ENCODE measurements at places on chromosomes 2 and 18.

DNA sequence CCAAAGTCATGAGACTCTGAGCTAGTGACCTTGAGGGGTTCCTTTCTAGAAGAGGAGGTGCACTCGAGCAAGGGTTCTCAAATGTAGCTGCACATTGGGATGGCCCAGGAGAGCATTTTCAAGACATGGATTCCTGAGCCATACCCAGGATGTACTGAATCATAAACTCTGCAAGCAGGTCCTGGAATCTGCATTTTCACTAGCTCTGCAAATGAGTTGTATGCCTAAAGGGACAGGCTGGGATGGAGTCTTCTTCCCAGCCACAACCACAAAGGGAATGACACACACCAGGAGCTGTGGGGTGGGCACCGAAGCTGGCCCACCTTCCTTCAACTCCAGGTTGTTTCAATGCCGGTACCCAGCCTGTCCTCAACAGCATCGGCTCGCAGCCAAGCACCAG lies 90.6 kb downstream of the GALNT14 start:
- no peak for DNase-seq

DNA sequence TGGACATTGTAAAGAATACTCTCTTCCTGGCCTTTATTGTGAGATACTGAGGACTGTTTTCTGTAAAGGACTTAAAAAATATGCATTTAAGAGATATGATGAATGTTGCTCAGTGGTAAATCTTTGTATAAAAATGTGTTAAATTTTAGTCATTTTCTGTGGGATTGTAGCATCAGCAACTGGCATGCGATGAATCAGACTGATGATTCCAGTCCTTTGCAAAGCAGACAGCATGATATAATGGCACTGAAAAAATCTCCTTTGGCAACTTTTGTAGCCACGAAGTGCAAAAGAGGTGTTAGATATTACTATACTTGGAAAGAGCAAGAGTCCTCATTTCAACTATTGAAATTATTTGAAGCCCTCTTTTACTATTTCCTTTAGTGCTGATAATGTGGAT lies 678.7 kb downstream of the PLCL1 start:
- DNase-seq, result no peak

DNA sequence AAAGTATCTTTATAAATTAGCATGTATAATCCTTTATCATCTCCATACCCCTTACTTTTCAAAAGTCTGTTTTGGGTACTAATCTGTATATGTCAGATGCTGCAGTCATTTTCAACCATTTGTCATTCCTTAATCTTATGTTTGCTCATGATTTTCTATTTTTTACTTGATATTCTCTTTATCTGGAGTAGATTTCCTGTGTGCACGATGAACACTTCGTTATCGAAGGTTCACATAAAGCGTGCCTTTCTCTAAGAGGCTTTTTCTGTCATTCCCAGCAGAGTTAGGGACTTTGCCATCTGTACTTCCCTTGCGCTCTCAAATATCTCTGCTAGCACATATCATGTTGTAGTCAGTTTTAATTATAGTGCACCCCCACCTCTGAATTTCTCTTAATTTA lies 123.2 kb downstream of the BIRC6 start:
- no peak for DNase-seq

GRCh38 chr2:197273485-197273884 lies 37.1 kb downstream of the ANKRD44 start:
- DNase-seq, result no peak

- DNase-seq, result no peak
Observed at GRCh38 chr2:212157012-212157411, 381.6 kb downstream of the ERBB4 start.

- DNase-seq, result no peak
Observed at GRCh38 chr2:144553379-144553778, 33.5 kb upstream of the ZEB2 start.

GRCh38 chr2:19462256-19462645 lies 103.8 kb upstream of the OSR1 start:
- DNase-seq, result no peak

DNA sequence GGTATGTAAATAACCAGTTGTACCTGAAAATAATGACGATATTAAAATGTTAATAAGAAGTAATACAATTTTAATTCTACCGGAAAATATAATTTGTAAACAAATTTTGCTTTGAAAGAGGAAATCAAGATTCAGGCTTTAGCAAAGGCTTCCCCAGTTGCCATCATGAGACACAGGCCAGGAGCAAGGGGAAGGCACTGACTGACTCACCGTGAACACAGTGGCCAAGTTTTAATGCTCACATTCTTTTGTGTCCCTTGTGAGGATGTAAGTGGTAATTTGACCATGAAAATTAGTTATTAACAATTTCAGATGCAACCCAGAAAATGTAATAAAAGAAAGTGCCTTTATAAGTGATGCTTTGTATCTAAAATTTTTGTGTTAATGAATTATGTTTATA lies 164.1 kb downstream of the GREB1L start:
- DNase-seq, result no peak

DNA sequence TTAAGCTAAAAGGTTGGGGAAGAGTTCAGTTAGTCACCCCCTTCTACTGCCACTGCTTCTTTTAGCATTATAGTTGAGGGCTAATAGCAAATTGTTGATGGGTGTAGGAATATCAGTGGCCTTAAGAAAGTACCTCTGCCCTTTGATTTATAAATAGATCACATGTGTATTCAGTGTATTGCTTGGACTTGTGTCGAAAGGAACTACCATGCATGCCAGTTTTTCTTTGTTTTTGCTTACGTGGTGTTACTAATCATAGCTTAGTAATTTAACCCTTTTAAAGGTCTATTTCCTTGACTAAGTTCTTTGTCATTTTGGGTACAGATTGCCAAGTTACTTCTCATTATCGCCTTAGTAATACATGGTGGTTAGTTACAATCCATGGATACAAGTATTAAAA lies 85.6 kb downstream of the MIB1 start:
- DNase-seq, result no peak

- DNase-seq, result no peak
Observed at GRCh38 chr18:27724362-27724761, 452.6 kb downstream of the CDH2 start.

DNA sequence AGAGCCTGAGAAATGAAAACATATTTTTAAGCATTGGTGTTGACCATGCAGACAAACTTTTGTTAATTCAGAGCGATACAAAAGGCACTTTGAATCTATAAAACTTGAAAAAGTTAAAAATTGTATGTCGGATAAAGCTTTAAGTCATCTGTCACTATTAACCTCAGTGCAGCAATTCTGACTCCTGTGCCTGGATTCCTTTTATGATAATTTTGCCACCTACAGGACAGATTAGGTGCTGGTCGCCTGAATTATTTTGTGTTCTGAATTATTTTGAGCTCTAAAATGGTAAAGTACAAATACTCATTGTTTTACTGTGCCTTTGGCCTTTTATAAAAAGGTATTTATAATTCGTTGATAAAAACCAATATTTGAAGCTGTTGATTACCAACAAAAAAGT lies 19.4 kb upstream of the RNF138 start:
- no peak for DNase-seq

- DNase-seq, result no peak
Observed at GRCh38 chr2:61949714-61950560, 44.5 kb downstream of the COMMD1 start.

DNA sequence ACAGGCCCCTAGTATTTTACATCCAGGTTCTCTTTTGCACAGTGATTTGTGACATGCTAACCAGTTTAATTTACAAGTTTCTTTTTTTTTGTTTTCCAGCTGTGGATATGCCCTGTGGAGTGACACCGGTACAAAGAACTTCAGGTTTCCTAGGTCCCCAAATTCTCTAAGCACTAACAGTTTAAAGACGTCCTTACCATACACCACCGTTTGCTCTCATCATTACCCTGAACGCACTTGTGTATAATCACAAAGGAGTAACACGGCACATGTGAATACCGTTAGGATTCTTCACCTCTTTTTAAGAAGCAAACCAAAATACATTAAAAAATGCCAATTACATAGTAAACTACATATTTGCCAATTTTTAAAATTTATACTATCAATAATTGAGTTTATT lies 853 bp downstream of the LANCL1 start:
- DNase-seq, result no peak

GRCh38 chr2:131151398-131151797 lies 46.3 kb downstream of the PLEKHB2 start:
- DNase-seq, result no peak

DNA sequence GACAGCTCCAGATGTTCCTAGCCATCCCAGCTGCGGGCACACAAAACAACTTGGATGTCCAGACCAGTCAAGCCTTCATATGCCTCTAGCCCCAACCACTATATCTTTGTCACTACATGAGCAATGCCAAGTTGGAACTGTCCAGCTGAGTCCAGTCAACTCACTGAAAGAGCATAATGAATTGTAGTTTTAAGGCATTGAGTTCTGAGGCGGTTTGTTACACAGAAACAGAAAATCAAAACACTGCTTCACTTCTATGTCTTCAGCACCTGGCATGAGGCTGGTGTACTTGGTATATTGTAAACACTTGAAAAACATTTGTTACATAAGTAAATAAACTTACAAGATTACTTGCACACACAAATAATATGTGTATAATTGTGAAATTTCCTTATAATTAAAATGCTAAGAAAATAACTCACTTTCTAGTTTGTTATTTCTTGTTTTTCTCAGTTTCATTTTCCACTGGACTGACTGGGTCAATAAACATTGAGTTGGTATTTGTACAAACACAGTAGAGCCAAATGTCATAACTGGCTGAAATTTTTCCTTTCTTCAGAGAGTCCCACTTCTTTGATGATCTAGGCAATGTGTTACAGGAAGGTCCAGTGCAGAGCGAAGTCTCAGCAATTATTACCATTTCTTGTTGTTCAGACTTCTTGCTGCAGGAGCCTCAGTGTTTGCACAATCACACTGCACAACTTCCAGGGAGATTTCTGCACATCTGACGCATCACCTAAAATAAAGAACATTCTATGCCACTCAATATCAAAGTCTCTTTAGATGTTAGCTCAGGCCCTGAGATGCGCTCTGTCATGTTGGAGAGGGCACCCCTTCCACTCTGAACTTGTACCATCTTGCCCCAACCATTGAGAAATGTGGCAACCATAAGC lies 38.2 kb upstream of the DPP4 start:
- no peak for DNase-seq

DNA sequence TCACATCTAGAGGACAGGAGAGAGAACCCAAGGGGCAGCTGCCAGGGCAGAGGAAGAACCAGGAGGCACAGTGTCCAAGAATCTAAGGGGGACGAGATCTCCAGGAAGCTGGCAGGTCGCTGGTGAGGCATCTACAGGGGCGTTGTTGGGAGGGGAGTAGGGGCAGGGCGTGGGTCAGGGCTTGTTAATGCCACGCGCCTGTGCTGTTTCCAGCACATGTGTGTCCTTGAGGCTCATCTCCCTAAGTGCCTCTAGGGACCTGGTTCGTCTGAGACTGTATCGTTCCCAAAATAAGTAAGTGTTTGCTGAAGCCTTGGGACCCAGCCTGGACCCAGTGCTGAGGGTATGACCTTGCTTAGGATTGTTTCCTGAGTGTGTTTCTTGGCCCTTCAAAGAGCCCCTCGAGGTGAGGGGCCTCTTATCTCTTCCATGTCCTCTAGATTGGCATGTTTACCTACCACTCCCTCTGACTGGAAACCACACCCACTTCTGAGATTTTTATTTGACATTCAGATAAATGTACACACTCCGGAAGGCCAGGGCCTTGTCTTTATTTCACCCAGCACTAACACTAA lies 22.2 kb downstream of the HK2 start:
- no peak for DNase-seq

- DNase-seq, result no peak
Observed at GRCh38 chr18:45576931-45577330, 38.3 kb upstream of the SLC14A2 start.

GRCh38 chr2:58870704-58871103 lies 629.6 kb upstream of the FANCL start:
- no peak for DNase-seq

DNA sequence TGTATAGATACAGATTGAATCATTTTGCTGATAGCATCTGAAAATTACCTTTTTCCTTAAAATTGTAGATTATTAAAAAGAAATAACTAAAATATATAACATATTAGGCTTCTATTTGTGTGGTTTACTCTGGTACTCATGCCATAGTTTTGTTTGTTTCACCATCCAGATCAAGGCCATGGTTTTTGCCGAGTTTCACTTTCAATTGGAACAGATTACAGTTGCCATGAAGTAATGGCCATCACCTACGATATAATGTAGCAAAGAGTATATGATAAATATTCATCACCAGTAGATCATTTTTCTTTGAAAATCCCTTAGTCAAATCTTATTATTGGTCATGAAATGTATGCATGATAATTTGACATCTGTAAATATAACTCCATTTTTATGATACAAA lies 11.9 kb upstream of the DNAH7 start:
- DNase-seq, result no peak

DNA sequence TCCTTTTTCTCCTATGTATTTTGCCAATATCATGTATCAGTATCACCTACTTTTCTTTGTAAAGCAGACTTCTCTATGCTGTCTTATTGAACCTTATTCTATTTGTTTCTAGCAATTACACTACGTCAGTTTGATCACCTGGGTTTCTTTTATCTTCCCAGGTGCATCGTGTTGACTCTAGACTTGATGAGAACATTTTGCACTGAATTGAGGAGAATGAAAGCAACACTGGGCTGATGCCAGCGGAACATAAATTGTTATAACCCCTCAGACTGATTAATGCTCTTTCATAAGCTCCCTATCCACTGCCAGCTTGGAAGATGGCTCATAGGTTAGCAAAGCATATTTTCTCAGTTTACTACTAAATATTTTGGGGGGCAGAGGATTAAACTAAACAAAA lies 140.6 kb downstream of the EPHA4 start:
- DNase-seq, result no peak

DNA sequence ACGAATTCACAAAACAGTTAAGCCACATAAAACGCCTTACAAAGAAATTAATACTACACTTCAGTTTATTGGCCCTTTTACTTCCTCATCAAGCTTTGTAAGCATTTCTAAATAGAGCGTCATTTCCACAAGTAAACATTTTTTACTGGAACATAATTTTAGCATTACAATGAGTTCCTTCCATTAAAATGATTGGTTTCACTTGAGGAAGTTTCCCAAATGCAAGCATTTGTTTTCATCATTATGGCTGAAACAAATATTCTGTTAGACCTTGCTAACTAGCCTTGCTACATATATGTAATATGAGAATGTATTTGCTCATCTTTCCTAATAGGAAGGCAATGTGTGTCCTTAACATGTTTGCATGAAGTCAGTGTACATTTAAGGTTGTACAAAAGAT lies 579.1 kb downstream of the IRS1 start:
- DNase-seq, result no peak

- no peak for DNase-seq
Observed at GRCh38 chr2:120079647-120080046, 66.8 kb downstream of the EPB41L5 start.

GRCh38 chr2:33448220-33448899 lies 28.1 kb upstream of the RASGRP3 start:
- DNase-seq, result no peak

GRCh38 chr18:9066358-9066757 lies 36.1 kb upstream of the NDUFV2 start:
- no peak for DNase-seq

Data from stimulated activated CD4-positive, alpha-beta T cell treated with anti-CD3 and anti-CD28 coated beads, Interleukin-15, amount 100 ng/mL, for 48 hours (primary cell).